Ammon's horn (tissue), 1 donor: ENCODE measurements at places on chromosomes 6 and 20.

DNA sequence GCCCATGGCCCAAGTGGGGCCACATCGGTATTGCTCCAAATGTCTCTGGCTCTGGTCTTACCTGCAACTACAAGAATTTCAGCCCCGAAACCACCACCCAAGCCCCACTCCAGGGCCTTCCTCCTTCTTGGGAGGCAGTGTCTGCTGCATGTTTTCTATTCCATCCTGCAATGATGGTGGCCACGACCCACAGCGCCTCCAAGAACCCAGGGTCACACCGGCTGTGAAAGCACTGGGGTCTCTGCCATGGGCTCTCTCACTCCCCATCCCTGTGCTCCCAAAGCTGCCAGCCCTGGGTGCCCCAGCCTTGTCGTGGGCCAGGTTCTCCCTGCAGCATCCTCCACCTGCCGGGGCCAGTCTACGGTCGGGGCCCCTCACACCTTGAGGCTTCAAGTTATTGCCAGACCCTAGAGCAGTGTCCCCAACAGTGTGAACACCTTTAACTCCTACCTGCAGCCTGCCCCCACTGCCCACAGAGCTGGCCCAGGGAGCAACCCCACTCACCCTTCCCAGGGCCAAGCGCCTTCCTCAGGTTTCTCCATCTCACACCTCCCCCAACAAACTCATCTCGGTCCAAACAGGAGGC is 115.4 kb downstream of the JPH2 start:
- no peak for DNase-seq

GRCh38 chr6:135920689-135921088 is 69.2 kb downstream of the PDE7B start:
- no peak for DNase-seq

DNA sequence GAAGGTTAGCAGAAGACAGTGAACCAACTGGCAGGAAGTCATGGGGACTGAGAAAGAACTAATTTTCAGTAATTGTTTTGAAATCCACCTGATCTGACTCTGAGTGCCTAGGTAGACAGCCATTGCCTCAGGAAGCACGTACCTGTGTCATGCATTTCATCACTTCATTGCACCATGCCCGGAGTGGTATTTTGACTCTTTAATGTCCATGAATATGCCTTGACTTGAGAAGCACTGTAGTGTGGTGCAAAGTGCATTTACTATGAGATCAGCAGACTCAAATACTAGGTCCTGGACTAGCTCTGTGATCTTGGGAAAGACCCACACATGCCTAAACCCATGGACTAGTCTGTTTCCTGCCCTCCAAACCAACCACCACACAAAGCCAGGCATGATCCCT is 370.9 kb upstream of the MARCKS start:
- DNase-seq = no peak

DNA sequence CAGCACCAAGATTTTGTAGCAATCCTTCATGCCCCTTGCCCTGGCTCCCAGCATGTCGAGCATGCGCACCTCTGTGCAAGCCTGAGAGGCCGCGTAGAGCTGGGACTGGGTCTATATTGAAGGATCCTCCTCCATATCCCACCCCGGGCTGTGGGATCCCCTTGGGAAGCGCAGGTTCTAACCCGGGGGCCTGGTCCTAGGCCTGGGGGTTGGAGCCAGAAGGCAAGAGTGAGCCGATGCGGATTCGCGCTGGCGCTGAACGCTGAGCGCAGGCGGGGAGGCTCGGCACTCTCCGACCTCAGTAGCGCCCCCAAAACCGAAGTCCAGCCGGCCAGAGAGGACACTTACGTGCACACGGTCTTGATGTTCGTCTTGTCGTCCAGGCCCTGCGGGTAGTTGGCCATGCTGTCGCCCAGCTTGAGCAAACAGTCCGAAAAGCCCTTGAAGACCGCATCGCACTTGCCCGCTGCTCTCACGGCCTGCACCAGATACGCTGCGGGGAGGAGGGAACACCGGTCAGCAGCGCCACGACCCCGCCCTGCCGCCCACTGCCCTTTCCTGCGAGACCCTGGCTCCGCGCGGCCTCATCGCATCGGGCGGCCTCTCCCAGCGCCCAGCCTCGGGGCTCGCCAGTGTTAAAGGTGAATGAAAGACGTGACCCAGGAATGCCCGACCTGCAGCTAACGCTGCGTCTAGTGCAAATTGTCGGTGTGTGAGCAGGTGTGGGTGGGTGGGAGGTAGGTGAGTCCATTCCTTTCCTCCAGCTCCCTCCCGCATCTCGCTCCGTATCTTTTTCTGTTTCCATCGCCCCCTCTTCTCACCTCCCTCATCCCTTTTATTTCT is 4.5 kb downstream of the NRN1 start:
- DNase-seq = no peak

DNA sequence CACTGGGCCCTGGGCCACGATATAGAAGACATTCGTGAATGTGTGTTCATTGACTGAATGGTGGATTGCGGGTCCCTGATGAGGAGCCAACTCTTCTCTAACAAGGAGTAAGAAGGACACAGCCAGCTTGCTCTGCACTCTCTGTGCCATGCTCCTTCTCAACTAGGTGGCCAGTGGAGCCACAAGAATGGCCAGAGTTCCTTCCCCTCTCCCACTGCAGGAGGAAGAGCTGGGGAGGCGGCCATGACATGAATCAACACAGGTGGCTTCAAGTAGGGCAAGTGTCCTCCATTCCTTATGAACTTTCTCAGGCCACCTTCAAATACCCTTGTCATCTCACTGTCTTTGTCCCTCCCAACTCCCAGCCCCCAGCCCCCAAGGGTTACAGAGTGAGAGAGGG is 305.7 kb downstream of the KIF16B start:
- no peak for DNase-seq

GRCh38 chr6:31765910-31766794 is 3.7 kb downstream of the SAPCD1 start:
- DNase-seq = no peak

DNA sequence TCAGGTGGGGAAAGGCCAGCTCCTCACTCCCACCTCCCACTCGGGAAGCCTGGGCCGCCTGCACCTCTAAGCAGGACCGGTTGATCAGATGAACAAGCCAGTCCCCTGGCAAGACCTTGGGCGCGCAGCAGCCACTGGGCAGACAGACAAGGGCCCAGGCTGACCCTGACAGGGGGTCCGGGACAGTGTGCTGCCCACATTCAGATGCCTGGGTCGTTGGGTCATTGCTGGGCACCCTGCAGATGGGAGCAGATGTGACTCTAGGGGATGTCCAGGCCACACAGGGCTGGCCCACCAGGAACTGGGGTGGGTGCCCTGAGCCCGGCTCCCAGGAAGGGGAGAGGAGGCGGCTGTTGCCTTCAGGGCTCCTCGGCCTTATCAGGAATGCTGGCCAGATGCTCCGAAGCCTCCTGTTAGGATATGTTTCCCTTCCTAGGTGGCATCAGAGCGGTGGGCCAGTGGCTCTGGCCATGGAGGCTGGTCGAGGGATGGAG is 17.3 kb upstream of the FRMD1 start:
- no peak for DNase-seq

DNA sequence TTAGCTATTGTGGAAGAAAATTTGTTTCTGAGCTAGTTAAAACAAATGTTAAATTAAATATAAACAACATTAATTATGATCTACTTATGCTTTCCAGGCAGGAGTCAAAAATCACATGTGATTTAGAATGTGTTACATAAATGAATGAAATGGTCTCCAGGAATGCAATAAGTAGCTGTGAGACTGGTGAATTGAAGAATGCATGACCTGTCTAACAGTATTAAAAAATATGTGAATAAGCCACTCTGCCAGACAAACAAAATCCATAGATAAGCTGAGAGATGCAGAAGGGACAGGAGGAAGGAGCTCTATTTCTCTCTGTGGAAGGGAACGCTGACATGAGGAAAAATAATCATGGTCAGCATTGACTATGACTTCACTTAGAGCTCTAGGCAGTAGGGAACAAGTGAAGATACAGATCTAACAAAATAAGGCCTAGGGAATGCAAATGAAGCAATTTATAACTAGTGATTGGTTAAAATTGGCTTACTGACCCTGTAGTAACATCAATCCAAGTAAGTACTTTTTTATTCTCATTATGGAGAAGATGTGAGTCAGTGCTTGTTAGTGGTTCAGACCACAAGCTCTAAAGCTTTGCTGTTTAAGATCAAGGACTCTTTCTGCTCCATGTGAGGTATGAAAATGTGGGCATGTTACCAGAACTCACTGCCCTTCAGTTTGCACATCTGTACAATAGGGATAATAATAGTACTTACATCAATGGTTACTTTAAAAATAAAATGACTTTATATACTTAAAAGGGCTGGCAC is 432.6 kb downstream of the MMUT start:
- DNase-seq = no peak

DNA sequence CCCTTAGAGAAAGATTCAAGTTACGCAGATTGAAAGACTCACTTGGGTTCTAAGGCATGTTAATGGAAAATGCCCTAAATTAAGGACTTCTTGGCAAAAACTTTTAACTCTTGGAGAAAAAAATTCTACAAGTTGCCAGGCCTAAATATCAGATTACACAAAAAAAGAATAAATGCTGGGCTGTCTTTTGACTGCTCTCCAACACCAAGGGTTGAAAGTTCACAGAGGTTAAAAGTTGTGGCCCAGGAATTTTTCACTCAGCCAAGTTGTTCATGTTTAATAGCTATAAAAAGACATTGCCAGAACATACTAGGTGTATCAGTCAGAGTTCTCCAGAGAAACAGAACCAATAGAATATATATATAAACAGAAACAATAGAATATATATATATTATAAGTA is 268.4 kb upstream of the PRND start:
- DNase-seq = no peak
